Activated CD4-positive, alpha-beta T cell treated with anti-CD3 and anti-CD28 coated beads, Interleukin-2, amount 50 U/mL, for 4 hours (primary cell): ENCODE measurements at places on chromosomes 16 and 17.

DNA sequence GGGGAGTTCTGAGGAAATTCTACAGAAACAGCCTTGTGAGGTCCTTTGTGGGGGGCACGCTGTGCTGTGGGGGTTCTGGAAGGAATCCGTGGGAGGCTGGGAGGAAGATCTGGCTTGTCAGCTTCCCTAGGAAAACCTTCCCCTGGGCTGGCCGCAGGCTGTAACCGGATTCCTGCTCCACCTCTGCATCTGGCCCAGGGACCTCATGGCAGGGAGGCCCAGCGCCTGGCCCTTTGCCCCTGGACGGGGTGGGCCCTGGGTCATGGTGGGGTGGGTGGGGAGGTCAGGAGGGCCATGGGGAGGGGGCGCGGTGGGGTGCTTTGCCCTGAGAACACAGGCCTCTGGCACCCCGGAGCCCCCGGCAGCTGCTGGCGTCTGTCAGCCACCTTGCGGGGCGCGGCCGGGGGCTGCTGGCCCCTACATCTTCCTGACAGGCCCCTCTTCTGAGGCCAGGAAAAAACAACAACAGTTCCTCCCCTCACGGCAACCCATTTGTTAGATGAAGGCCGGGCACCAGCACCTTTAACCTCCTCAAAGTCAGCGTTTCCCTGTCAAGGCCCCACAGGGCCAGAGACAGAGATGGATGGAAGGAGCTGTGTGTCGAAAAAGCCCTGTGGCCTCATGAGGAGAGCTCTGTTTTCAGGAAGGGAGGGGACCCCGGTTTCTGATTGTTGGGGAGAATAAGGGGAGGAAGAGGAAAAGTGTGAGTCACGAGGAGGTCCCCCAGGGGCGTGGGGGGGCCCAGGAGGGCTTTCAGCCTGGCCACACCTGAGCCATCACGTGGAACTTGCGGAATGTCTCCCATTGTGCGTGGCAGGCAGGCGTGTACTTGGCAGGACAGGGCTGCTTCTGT, 3.6 kb upstream of the MEOX1 start:
- no peak for DNase-seq

- DNase-seq = no peak
Observed at GRCh38 chr16:6252541-6252940, 1080.1 kb upstream of the RBFOX1 start.

GRCh38 chr16:87382023-87382785, 1.4 kb downstream of the FBXO31 start:
- no peak for DNase-seq

DNA sequence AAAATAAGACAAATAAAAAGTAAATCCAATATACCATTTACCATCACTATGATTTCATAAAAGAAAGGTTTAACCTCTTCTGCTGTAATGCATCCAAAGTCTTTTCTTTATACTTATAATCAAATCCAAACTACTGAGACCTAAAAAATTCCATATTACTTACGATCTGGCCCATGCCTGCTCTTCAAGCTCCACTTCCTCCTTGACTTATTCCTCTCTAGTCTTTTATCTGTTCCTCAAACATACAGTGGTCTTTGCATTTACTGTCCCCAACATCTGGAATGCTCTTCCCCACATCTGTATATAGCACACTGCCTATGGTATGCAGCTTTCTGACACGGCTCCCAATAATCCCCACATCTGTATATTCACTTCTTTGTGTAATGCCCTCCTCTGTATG, 33.8 kb downstream of the PCTP start:
- DNase-seq = no peak

GRCh38 chr16:2724816-2725348, 4.9 kb upstream of the PRSS27 start:
- DNase-seq = no peak

- DNase-seq = no peak
Observed at GRCh38 chr17:8408371-8408770, 10.7 kb upstream of the RNF222 start.

- no peak for DNase-seq
Observed at GRCh38 chr16:17511340-17511739, 40.6 kb upstream of the XYLT1 start.
